Frontal cortex (tissue), 4 donors: ENCODE measurements at places on chromosomes 12 and 14.

DNA sequence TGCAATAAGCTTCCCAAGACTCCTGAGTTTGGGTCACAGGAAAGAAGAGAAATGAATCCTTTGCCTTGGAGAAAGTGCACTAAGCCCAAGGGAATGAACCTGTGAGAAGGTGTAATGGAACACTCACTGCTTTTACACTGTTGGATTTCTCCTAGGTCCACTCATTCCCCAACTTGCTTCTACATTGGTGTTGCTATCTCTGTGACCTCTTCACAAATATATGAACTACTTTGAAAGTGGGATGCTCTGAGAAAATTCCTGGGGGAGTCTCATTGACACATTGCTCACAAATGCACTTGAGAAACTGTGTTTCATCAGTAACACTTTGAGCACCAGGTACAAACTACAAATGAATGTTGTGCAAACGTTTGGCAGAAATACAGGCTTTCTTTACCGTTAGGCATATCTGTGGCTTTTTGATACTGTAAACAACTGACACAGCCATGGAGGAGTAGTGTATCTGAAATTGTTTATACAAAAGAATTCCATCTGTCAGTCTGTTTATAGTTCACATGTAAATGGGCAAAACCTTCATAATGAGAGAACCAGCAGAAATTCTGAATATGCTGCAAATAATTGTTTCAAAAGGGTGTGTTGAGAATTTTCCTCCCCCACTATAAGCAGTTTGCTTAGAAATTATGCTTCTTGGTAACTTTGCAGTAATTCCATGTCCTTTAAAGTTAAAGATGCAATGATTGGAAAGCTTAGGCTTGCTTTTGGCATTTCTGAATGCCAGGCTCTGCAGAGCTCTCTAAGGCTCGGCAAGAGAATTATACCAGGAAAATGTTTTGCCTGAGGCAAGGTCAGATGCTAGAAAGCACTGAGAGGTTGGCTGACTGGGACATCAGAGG lies 348.5 kb upstream of the DDHD1 start:
- no peak for DNase-seq

DNA sequence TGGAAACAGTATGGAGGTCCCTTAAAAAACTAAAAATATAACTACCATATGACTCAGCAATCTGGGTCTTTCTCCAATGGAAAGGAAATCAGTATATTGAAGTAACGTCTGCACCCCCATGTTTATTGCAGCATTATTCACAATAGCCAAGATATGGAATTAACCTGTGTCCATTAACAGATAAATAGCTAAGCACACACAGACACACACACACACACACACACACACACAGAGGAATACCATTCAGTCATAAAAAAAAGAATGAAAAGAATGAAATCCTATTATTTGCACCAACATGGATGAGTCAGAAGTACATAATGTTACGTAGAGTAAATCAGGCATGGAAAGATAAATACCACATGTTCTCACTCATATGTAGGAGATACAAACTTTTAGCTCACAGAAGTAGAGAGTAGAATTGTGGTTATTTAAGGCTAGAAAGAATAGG lies 4.7 kb downstream of the KLRK1 start:
- no peak for DNase-seq

DNA sequence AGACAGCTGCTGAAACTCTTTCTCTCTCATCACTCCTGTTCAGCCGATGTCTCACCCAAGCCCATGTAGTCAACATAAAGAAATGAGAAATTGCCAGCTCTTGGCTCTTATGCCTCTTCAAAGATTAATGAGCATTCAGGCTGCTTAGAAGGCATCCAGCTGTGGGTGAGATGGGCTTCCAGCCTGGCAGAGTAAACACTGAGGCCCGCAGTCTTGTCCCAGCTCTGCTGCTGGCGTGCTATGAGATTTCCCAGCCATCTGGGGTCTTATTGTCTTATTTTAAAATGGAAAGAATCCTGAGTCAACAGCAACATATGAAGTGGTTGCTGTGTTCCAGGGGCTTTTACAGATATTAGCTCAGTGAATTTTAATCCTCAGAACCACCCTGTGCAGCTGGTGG lies 12.6 kb downstream of the RXYLT1 start:
- no peak for DNase-seq

DNA sequence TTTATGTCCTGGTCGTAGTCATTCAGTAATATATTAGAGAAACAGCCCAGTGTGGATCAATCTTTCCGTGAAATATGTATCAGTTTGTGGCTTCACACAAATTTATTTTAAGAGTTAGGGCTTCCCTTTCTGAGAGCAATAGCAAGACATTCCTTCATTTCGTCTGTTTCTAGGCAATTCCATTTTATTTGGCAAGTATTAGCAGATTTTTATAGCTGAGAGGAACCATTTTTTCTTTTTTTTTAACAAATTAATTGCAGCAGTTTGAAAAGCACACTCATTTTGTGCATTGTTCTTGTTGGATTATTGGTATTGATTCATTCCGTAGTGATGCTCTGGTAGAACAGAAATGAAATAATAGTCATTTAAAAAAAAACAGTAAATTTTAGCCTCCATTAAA lies 132.9 kb downstream of the SRGAP1 start:
- DNase-seq: no peak

GRCh38 chr12:76548222-76548837 lies 11.2 kb downstream of the OSBPL8 start:
- DNase-seq: no peak

GRCh38 chr14:96597680-96598079 lies 95.5 kb downstream of the PAPOLA start:
- no peak for DNase-seq

GRCh38 chr12:55955800-55956508 lies 9.9 kb downstream of the PMEL start:
- DNase-seq: no peak

DNA sequence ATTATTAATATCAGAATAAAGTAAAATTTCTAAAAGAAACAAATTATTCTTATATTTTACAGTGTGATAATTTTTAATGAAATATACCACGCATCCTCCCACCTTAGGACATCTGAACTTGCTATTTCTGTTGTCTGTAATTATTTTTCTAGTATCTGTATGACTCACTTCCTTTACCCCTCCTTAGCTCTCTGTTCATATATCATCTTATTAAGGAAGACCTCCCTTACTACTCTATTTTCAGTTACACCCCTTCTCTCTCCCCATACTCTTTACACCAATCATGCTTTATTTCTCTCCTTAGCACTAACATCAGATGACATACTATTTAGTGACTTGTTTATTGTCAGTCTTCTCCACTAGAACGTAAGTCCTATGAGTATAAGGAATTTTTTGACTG lies 34.2 kb upstream of the C12orf50 start:
- DNase-seq: no peak

DNA sequence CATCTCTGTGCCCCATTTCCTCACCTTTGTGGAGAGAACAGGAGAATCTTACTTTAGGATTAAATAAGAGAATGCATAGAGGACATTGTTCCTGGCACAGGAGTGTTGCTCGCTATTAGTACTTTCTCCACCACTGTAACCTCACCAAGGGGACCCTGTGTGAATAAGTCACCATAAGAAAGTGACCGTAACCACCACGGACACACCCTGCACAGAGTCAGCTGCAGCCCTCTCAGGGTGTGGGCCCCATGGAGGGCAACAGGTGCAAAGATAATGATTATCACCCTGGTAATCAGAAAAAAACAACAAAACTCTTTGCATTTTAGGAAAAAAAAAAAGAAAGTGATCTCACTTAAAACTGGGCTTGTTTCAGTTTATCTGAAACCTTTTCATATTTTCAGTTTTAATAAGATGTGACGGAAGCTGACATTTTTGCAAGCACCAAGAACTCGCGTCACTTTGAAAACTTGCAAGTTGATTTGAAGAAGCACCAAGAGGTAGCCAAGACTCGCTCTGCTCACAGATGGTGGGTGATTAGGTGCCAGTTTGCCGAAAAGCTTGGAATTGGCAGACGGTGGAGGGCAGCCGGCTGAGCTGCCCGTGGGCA lies 87.0 kb upstream of the VRK1 start:
- DNase-seq: no peak

- DNase-seq: no peak
Observed at GRCh38 chr12:88383405-88383804, 196.9 kb downstream of the KITLG start.

GRCh38 chr12:94676031-94676641 lies 25.8 kb upstream of the TMCC3 start:
- DNase-seq: no peak

GRCh38 chr12:62893276-62893675 lies 41.7 kb downstream of the PPM1H start:
- no peak for DNase-seq

GRCh38 chr14:53942970-53943750 lies 13.5 kb downstream of the BMP4 start:
- no peak for DNase-seq

DNA sequence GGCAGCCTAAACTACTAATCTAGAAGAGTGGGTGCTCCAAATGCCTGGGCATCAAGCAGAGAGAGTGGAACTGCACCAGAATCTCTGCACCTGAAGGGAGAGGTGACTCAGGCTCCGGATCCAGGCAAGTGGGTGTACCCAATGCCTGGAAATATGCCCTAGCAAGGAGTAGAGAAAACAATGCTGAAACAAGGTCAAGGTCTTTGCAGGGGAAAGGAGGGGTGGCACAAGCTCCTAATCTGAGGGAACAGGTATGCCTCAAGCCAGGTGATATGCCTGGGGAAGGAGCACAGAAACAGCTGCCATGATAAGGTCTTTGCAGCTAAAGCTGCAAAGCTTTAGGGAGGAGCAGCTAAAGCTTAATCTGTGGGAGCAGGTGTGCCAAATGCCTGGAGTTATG lies 136.0 kb upstream of the KITLG start:
- DNase-seq: no peak

DNA sequence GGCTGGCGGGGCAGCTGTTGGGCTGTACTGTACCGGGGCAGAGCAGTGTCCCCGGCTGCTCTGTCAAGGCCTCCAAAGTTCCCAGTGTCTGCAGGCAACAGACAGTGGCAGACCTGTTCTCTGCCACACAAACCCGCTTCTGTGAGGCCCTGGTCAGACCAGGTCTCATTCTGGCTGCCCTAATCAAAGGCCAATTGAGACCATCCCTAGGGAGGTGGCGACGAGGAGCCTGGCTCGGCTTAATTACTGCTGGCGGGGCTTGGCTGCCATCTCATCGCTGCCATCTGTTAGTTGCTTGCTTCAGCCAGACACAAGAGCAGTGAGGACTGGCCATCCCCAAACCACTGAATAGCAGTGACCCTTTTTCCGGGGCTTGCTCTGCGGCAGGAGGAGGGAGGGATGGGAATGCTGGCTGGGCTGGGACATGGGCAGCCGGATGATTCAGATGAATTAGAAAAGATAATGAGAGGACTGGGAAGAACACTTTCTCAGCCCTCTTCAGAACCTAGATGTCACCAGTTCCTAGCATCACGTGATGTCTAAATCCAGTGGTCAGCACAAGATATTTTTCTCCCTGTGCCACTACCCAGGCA lies 24.5 kb downstream of the ERG28 start:
- no peak for DNase-seq

GRCh38 chr12:18586581-18586980 lies 151.2 kb downstream of the PLCZ1 start:
- DNase-seq: no peak

DNA sequence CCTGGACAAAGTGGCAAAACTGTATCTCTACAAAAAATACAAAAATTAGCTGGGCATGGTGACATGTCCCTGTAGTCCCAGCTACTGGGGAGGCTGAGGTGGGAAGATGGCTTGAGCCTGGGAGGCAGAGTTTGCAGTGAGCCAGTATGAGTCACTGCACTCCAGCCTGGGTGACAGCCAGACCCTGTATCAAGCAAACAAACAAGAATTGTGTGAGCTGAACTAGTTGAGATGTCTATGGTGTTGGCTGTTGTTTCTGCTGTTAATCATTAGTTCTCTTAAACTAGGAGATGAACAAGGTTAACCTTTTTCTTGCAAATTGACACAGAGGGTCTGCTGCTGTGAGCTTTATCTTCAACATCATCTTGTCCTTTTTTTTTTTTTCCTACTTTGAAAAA lies 23.6 kb downstream of the RASSF3 start:
- no peak for DNase-seq

- DNase-seq: no peak
Observed at GRCh38 chr14:39417014-39417413, 15.2 kb downstream of the FBXO33 start.

DNA sequence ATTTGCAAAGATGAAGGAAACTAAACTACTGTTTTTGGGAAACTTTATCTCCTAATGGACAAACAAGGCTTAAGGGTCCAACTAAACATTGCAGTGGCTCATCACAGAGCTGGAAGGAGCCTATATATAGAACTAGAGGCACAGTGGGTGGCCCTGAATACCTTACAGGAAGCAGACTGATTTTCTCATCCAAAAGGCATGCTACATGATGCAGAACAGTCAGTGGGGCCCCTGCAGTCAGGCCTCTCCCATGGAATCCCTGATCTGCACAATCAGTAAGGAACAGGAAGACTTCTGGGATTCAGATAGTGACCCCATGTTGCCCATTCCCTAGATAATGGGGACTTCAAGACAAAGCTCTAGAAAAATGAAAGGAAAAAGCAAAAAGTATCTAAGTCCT lies 1.9 kb upstream of the LLPH start:
- DNase-seq: no peak

- peak; percentile 92 for DNase-seq
Observed at GRCh38 chr12:131896080-131896810, 1.8 kb downstream of the ULK1 start.
